Right ventricle myocardium inferior (tissue), 1 donor: ENCODE measurements at places on chromosomes 5 and 9. TPM values are rescaled to one million over a fixed set of nuclear protein-coding genes. Genes with fewer than 3 reads are reported as not detected.

Gene NMUR2
- total RNA-seq, result 0.14 TPM

Gene TIMD4
- 0.35 TPM for total RNA-seq

- DNase-seq, result no peak
These were observed 1086.5 kb downstream of the EFNA5 start for GRCh38 chr5:106584268-106584667.

DNA sequence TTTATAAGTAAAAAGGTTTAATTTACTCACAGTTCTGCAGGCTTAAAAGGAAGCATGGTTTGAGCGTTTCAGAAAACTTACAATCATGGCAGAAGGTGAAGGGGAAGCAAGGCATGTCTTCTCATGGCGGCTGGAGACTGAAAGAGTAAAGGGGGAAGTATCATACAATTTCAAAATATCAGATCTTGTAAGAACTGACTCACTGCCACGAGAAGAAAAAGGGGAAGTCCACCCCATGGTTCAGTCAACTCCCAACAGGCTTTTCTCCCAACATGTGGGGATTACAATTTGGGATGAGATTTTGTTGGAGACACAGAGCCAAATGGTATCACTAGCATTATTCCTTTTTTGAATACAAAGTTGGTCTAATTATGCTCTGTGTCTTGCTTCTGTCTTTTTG is 627.9 kb upstream of the ST8SIA4 start:
- no peak for DNase-seq

GRCh38 chr5:110177729-110178128 is 488.0 kb downstream of the MAN2A1 start:
- no peak for DNase-seq

GRCh38 chr9:33884856-33885701 is 68.1 kb downstream of the UBE2R2 start:
- DNase-seq, result no peak

GRCh38 chr9:91580136-91580535 is 156.5 kb upstream of the NFIL3 start:
- no peak for DNase-seq

Gene SLC1A3
- 95.4 TPM for total RNA-seq
